Keratinocyte (primary cell): ENCODE measurements at places on chromosomes 11 and 22.

DNA sequence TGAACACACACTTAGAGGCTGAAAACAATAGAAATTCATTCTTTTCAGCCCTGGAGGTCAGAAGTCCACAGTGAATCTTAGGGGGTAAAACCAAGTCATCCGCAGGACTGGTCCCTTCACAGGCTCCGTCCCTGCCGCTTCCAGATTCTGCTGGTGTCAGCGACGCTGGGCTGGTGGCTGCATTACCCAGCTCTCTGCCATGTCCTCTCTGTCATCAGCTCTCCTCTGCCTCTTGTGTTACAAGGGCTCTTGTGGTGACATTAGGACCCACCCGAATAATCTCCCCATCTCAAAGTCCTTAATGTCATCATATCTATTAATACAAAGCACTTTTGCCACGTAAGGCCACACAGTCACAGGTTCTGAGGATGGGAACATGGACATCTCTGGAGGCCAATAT is 47.7 kb upstream of the ANO1 start:
- no peak for DNase-seq

DNA sequence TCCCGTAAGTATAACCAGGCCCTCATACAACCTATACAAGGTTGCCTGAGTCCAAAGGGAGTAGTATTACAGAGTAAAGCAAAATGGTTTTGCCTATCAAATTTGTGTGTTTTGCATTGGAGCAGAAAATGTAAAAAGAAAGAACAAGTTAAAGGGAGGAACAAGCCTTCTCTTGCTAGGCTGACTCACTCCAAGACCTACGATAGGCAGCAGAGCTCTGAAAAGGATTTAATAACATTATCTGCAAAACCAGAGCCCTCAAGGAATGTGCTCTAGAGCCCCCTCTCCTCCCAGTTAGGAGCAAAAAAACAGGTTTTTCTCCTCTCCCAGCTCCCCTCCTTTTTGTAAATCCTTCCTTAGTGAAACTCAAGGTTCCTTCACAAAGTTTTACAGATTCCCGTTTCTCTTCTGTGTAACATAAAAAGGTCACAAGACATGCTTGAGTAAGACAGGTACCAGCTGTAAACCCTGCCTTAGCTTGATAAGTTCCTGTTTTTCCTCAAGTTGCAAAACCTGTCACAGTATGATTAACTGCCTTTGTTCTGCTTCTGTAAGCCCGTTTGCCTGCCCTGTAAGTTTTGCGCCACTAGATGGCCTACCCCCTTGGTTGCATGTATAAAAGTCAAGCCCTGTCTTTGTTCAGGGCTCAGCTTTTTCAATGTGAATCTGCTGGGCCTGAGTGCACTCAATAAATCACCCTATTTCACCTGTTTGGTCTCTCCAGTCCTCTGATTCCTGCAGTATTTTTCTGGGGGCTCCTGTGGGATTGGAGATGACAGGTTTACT is 498.2 kb downstream of the KCNA4 start:
- DNase-seq = no peak

- DNase-seq = no peak
Observed at GRCh38 chr11:44179173-44179572, 83.7 kb downstream of the EXT2 start.

DNA sequence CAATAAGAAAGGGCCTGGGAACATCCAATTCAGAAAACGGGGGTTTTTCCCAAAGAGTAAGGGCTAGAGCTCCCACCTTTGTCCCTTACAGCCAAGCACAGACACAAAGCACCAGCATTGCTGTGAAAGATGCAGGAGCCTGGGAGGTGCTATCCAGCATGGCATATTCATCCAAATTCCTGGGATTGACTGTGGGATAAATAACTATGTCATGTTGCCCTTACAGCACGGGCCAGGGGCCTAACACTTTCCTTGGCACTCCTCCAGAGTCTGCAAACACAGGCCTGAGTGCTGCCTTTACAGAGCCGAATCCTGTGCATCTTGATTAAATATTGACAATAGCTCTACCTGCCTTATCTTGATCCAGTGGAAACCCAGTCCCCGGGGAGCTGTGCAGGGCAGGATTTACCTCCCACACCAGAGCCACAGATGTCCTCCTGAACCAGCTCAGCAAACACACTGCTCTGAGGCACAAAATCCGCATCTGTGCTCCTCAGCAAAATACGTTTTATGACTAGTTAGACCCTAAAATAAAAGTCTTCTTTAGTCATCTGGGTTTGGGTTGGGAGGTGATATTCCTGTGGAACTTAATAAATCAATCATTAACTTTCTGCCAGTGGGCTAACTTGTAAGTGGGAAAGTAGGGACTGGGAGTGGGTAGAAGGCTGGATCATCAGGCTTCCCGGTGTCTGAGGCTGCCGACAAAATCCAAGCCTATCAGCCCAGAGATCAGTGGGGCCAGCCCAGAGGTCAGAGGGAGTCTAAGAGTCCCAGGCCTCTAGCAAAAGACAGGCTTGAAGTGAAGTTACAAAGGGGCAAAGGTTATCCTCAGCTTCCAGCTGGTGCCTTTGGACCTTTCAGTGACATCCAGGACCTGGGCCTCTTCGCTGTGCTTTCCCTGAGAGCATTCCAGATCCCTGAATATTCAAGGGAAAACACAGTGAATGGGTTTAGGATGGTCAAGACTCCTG is 36.5 kb downstream of the POU2AF3 start:
- no peak for DNase-seq

DNA sequence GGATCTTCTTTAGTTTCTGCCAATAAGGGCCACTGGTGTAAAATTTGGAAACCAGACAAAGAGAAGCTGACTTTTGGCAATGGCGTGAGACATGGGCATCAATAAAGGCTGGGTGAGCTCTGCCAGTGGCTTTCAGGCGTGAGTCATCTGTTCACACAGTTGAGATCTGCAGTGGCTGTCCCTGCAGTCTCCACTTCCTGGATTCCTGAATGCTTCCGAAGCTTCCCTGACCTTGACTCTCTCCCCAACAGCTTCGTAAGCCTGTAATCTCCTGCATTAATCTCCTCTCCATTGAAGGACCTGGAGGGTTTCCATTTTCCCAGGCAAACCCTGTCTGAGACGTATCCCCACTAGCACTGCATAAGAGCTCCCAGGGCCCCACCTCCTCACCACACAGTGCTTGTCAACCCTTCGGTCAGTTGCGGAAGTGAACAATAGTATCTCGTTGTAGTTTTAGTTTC is 574.7 kb downstream of the TBC1D22A start:
- DNase-seq = no peak

- no peak for DNase-seq
Observed at GRCh38 chr11:18309691-18310090, 12.2 kb downstream of the HPS5 start.

DNA sequence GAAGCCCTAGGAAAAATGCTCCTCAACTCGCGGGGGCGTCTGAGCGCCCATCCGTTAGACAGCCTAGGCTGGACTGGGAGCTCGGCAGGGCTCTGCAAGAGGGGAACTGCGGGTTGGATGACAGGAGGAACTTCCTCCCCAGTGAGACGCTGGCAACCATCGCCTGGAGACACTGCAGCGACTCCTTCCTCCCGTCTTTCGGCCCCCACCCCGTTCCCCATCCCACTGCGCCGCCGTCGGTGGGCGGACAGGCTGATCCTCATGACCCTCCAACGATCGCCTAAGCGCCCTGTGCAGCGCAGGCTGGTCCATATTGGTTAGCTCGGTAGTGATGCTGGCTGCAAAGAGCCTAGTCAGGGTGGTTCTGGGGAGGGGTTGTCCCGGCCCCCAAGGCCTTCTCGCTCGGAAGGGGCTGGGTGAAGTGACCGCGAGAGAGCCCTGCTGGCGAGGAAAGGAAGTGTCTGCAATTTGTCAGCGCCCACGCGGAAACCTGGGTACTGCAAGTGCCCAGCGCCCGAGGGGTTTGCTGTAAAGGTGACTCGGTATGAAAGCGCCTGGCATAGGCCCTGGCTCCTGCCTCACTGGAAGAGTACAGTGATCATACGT is 638 bp downstream of the NRGN start:
- no peak for DNase-seq

DNA sequence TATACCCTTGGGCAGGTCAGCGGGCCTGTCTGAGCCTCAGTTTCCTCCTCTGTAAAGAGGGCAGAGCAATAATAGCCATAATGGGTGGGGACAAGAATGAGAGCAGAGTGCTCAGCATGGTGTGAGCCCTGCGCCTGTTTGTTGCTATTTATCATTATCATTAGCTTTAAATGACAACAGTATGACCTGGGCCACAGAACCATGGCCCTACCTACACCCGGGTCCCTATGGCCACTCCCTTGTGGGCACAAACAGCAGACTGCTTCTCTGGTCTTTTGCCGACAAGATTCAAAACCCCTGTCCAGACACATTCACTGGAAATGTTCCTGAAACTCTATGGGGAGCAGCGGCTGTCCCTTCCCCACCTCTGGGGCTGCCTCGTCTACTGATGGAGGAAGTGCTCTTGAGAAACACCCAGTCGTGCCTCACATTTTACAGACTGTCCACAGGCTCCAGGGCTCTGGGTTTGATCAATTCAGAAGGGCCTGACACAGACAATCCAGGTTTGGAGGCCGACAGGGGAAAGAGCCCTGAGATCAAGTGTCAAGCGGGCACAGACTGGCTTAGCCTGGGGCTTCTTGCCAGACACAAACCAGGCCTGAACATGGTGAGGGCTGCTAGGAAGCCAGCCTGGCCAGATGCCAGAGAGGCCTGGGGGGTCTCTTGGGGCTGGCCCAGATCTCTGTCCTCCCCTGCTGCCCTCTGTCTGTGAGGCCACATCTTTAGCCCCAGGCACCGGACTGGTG is 112.5 kb upstream of the CD82 start:
- no peak for DNase-seq
